Globus pallidus (tissue), 1 donor: ENCODE measurements at places on chromosomes 7 and 10.

DNA sequence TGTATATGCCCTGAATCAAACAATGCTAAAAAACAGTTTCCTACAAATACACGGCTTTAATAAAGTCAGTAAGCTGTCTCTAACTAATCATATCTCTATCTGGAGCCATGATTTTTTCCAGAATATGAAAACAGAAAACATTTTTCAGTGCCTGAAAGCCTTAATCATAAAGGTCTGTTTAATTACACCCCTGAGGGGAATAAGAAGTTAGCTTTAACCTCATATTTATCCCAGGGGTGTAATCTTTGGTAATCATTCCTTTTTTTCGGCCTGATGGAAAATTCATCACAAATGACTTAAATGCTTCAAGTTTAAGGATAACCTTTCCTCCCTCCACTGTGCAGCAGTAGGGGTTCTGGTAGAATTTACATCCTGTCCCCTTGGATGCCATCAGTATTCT lies 124.2 kb downstream of the ATE1 start:
- no peak for DNase-seq

DNA sequence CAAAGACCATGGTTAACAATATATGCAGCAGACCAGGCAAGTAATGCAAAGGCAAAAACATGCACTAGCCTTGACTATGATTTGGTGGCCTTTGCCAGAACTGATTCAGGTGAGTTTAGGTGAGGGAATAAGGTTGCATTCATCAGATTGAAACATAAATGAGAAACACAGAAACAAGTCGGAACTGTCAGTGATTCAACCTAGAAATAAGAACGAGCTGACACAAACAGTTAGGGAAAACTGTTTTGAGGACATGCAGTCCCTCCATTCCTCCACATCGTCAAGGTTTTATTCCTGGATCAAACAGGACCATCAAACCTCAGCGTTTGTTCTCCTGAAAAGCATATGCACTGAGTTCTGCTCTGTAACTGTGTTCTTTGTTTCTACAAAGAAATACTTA lies 1.8 kb downstream of the ZNF248 start:
- DNase-seq = no peak

DNA sequence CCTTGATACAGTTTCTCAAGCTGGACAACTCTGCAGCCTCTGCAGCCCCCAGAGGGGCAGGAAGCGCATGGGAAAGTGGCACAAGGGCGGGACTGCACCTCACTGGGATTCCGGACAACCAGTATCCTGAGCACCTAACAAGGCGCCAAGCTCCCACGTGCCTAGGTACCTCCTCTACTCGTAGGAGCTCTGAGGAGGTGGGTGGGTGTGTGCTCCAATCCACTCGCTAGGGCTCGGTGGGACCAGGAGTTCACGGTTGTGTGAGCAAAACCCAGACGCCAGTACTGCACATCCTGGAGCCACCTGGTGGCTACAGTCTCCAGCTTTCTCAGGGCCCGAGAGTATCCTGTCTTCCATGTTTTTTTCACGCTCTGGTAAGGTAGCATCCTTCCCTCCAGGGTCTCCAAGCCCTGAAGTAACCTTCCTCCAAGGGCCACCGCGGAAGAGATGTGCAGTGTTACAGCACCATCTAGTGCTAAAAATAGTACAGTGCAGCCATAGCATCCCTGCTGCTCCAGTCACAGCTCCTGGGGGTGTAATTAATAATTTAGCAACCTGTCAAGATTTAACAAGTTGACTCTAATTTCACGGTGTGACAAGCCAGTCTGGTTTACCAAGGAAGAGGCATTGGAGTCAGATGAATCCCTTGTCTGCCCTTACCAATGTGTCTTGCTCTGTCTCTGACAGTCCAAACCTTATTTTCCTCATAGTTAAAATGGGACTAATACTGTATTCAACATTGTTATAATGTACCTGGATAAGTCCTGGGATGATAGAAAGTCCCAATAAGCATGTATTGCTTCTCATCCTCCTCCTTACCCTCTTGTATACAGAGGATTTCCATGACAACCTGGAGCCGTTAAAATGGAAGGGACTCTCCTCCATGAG lies 70.4 kb downstream of the HERPUD2 start:
- peak; percentile 41 for DNase-seq

- DNase-seq = no peak
Measured at GRCh38 chr10:102394801-102395399, 605 bp upstream of the NFKB2 start.

DNA sequence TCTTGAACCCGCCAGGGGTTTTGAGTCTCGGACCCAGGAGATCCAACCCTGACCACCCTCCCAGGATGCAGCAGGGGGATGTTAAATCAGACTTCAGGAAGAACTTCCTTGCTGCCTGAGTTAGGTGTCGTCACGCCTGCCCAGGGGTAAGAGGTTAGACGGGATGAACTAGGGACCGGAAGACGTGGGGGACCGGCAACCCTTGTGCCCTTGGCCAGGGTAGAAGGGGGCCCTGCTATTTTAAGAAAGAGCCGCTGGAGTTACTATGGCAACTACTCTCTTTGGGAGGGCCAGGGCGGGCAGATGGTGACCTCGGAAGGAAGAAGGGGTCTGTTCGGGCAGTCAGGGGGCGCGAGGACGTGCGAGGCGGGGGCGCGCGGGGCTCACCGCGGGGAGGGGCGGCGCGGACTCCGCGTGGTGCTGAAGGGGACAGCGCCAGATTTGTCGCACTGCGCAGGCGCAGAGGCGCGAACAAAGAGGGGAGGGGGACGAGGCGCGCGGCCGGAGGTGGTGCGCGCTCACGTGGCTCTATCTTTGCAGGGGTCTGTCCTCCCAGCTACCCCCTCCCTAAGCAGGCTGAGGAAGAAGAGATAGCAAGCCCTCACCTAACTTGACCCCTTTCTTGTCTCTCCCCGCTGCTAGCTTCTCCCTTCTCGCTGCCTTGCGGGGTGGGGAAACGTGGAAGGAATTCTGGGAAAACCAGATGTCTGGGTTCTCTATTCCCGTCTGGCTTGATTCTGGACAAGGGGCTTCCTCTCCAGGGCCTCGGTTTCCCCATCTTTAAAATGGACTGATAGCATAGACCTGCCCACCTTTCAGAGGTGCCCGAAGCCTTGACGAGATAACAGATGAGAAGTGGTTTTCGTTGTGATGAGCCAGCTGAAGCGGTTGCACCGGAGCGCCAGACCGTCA lies 940 bp upstream of the PSD start:
- DNase-seq = peak; percentile 53

- DNase-seq = no peak
Measured at GRCh38 chr7:10998996-10999757, 25.5 kb downstream of the PHF14 start.

GRCh38 chr7:148575640-148576411 lies 14.7 kb upstream of the C7orf33 start:
- peak; percentile 56 for DNase-seq

GRCh38 chr10:90745565-90745964 lies 112.3 kb downstream of the HTR7 start:
- DNase-seq = no peak

DNA sequence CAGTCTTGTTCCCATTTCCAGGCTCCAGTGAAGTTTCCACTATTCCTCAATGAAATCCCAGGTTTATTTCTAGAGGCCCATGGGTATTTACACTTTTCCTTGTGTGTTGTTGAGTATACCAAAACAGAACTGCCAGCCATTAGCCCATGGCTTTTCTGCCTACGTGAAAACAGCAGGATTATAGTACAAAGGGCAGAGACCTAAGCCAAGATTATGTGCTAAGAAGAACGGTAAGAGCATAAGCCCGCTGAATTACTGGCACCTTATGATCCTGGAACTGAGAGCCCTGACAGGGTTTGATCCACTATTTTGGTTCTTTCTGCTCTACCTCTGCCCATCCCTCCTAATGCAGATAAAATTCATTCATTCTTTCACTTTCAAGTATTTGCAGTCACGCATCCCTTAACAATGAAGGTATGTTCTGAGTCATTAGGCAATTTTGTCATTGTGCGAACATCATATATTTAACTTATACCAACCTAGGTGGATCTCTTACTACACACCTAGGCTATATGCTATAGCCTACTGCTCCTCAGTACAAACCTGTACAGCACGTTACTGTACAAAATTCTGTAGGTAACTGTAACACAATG lies 16.0 kb downstream of the SEMA3C start:
- no peak for DNase-seq

DNA sequence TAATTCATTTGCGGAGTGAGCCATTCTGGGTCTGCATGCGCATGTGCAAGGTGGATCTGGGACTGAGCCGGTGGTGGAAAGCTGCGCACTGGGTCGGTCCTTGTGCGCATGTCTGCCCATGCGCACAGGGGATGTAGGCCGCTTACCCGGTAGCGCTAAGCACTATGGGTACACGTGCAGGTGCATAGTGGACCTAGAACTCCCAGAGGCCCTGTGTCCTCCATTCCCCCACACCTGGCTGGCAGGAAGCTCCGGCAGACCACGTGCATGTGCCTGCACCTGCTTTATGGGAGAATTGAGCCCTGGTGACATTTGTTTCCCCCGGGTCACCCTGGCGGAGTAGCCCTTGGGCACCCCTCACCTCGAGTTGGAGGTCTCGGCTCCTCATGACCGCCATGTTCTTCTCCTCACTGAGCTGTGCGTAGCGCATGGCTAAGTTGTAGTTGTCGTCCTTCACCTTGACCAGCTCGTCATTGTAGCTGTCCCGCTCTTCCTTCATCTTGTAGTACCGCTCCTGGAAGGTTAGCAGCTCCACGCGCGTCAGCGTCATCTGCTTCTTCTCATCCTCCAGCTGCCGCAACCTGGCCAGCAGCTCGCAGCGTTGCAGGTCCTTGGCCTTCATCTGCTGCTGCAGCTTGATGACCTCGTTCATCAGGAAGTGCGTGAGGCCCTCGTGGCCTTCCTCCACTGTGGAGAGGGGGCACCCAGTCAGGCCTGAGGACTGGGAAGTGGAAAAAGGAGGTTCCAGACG lies 99.6 kb downstream of the CARD11 start:
- DNase-seq = no peak

GRCh38 chr7:64686493-64687184 lies 20.7 kb downstream of the ZNF107 start:
- DNase-seq = no peak

GRCh38 chr7:75072981-75073283 lies 670 bp downstream of the RCC1L start:
- no peak for DNase-seq

- DNase-seq = no peak
Measured at GRCh38 chr10:7622969-7623368, 43.8 kb downstream of the ITIH5 start.

- no peak for DNase-seq
Measured at GRCh38 chr10:78754269-78755062, 314.3 kb upstream of the ZMIZ1 start.

DNA sequence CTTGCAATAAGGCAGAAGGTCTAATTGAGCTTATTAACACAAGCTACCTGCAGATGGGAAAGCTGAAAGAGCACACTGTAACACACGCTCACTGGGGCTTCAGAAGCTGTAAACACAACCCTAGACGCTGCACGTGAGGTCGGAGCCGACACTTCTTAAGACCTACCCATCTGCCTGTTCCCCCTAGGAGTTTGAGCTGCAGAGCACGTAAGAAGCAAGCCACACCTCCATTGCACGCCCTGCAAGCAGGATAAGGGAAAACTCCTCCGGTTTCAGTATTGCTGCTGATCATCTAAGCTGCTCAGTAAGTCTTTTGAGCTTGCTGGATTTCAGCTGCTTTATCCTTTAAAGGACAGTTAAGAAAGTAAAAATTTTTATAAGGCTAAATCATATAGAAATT lies 244.0 kb upstream of the ZWINT start:
- DNase-seq = no peak

- no peak for DNase-seq
Measured at GRCh38 chr7:44447874-44448425, 42.5 kb downstream of the NUDCD3 start.

GRCh38 chr7:106568680-106569499 lies 92.1 kb downstream of the CCDC71L start:
- no peak for DNase-seq

DNA sequence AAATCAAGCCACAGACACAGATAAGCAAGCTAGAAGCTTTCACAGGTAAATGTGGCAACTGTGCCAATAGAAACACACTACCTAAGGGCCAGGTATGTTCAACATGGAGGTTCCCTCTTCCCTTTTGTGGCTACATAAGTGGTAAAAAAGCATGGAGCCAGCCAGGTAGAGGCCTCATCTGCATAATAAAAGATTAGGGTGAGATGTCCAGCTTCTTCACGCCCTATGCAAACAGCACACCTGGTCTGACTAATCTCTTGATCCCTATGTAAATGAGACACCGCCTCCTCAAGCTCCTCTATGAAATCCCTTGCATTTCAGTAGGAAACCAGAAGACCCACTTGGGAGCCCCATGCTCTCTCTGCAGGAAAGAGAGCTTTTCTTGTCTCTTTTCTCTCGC lies 282.2 kb downstream of the NEBL start:
- DNase-seq = no peak

DNA sequence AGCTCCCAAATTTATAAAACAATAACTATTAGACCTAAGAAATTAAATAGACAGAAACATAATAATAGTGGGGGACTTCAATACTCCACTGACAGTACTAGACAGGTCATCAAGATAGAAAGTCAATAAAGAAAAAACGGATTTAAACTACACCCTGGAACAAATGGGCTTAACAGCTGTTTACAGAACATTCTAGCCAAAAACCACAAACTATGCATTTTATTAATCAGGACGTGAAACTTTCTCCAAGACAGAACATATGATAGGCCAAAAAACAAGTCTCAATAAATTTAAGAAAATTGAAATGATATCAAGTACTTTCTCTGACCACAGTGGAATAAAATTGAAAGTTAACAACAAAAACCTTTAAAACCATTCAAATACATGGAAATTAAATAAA lies 46.4 kb downstream of the ZNF680 start:
- DNase-seq = no peak

- no peak for DNase-seq
Measured at GRCh38 chr10:51964630-51965029, 265.2 kb upstream of the CSTF2T start.

- no peak for DNase-seq
Measured at GRCh38 chr7:122268101-122268500, 36.4 kb downstream of the FEZF1 start.

DNA sequence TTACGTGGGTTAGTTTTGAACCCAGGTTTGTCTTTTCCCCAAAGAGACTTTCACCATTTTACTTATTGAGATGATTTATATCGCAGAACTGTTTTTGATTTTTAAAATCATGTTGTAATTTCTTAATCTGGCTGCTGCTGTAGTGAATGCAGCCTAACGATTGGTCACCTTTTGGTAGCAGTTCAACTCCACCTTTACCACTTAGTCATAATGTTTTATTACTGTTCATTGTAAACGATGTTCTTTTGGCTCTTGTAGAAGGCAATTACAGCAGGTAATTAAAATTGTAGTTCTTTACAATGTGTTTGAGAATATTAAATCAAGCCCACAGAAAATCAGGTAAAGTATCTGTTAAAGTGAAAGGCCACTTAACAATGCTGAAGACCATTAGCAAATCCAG lies 531.1 kb downstream of the SDK1 start:
- no peak for DNase-seq
